ENCODE measurements at places on chromosomes 4 and X.

DNA sequence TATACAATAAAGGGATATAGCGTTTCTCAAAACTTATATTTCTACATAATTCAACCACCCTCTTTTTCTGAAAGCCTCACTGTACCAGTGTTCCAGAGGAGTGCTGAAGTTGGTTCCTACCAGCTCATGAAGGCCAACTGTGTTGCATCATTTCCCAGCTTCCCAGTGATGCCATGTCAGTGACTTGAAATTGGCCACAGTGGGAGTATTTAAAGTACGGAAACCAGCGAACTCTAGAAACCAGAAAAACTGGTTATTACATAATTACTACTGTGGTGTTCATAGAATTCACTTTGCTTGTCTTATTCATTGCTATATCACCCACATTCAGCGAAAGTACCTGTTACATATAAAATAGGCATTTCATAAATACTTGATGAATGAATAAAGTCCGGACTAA is 135.4 kb downstream of the GC start:
- DNase-seq, result no peak

GRCh38 chr4:1023075-1023640 is 11.7 kb downstream of the FGFRL1 start:
- no peak for DNase-seq

DNA sequence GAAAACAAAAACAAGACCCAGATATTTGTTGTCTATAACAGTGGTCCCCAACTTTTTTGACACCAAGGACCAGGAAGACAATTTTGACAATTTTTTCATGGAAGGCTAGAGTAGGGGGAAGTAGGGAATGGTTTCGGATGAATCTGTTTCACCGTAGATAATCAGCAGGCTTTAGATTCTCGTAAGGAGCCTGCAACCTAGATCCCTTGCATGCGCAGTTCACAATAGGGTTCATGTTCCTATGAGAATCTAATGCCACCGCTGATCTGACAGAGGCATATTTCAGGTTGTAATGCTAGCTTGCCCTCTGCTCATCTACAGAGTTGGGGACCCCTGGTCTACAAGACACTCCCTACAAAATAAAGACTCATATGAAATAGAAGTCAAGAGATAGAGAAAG is 229.8 kb downstream of the NDST4 start:
- no peak for DNase-seq

- no peak for DNase-seq
Measured at GRCh38 chrX:3651277-3651676, 62.2 kb downstream of the PRKX start.

DNA sequence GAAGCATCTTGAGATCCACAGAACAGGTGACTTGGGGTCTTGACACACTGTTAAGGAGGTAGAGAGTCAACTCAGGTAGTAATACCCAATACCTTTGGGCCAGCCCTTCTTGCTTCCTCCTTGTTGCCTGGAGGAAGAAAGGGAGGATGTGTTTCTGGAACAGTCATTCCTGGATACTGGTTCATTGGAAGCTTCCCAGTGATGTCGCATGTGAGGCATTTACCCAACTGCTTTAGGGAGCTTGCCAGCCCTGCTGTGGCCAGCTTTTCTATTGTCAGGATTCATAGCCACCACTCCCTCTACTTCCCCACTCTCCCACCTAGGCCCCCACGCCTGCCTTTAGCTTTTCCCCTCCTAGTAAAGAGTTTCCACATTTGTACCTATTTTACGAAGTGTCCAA is 310.3 kb upstream of the PRPS2 start:
- no peak for DNase-seq

DNA sequence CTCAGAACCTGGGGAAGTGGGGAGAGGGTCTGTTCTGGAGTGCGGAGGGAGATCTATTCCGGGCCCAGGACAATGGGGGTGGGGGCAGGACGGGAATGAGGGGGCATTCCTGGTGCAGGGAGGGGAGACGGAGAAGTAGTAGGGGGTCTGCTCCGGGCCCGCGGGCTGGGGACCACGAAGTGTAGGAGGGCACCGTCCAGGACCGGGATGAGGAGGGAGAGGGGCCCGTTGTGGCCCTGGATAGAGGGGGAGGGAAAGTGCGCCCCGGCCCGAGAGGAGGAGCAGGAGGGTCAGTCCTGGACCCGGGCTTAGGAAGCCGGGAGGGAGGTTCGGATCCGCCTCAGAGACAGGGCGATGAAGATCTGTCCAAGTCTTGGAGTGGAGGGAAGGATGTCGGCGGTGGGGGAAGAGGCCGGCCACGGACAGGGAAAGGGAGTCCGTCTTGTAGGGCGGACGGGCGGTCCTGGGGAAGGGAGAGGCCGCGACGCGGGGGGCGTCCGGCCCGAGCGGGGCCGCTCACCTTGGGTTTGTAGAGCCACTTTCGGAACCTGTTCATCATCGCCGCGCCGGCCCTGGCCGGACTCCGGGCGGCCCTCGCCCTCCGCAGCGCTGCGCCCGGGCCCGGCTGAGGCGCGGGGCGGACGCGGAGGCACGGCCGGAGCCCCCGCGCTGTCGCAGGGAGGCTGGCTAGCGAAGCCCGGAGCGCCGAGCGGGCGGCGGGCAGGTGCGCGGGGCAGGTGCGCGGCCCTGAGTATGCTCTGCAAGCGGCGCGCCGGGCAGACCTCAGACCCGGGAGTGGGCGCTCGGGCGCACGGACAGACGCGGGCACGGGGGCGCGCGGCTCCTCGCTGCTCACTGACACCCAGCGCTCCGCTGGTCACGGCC is at the start of gene ZFYVE28:
ZFYVE28 (minus strand) TSS at position 881 of the 885 bp plus-strand sequence; CDS start at position 559, 322 bp downstream.
- peak; percentile 5 for DNase-seq

DNA sequence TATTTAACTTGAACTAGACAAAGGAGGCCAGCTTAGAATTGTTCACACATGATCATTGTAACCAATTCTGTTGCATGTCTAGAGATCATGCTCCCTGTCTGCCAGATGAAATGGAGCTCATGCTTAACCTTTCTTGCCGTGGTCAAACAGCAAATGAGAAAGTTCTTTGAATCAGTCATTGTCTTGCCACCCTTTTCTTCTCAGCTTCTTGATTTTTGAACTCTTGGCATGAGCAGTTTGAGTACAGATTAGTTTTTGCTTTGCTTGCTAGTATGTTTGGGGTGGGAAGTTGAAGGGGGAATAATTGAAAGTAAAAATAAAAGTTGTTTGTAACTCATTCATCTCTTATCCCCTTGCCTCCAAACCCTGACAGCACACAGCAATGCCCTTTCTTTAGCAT is 4.7 kb downstream of the MTM1 start:
- no peak for DNase-seq

- no peak for DNase-seq
Measured at GRCh38 chrX:33188286-33188685, 23.1 kb downstream of the DMD start.

DNA sequence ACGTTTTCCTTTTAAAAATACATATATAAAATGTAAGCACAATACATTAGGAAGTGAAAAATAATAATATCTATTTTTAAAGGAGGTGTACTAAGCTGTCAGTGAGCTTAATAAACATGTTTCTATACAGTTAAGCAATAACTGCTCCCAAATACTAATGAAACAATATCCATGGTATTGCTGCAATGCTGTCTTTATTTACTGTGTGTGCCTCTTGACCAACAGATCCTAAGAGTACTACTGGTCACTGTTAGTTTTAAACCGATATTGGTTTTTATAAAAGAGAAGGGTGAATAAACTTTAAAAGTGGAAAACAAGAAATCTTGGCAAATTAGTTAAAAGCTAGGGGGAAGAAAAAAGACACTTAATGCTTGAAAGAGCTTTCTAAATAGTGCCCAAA is 1029.0 kb downstream of the FSTL5 start:
- no peak for DNase-seq

GRCh38 chr4:82779032-82779431 is 19.6 kb downstream of the SCD5 start:
- DNase-seq, result no peak

DNA sequence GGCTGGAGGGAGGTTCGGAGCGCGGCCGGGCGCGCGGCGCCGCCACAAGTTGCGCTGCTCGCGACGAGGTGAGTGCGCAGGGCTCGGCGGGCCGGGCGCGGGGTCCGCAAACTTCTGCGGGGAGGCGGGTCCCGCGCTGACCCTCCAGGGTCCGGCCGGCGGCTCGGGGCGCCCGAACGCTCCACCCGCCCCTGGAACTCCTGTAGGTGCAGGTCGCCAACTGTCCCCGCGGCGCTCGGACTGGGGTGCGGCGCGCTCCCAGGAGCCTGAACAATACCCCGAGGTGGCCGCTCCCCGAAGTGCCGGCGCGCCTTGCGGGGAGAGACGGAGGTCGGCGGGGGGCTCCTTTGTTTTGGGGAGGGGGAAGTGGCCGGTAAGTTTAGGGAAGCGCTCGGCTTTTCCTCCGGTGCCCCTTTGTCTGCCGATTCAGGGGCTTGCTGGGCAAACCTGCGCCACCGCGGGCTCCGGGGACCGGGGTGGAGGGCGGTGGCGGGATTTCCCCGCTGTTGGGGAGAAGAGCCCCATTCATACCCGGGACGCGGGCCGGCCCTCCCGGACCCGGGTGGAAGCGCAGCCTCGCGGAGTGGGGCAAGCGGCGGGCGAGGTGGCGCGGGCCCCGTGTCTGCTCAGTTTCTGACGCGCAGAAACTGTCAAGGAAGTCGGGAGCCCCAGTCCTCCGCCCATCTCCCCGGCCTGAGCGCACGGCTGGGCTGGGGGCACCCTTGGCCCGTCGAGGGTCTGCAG is 694 bp downstream of the TBL1X start:
- no peak for DNase-seq

Measured in T1000 (cell line).